Left renal cortex interstitium (tissue), 4 donors: ENCODE measurements at places on chromosomes 16 and 17.

DNA sequence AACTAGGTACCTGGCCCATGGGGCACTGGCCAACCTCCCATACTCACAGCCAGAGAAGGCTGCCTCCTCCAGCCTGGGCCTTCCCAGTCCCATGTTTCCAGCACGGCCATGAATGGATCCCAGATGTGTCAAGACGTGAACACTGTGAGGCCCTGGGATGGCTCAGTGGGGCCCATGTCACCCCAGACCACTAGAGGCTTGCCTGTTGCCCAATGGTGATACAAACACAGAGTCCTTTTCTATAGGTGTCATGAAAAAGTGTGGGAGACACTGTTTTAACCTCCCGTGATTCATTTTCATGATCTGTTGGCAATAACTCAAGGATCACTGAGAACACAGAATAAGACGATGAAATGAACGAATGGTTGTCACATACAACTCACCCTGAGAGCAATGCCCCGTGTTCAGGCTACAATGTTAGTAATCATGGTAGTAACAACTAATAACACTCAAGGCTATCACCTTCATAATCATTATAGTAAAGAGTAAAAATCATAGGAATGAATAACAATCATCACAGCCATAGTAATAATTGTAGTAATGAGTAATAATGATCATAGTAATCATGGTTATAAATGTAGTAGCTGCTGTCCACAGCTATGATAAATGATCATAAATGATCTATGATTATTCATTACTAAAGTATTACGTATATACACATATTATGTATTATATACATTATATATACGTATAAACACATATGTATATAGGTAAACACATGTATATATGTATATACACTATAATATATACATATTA, 64.0 kb downstream of the DYNLRB2 start:
- no peak for DNase-seq

- DNase-seq = no peak
Measured at GRCh38 chr17:77328823-77329740, 188.3 kb downstream of the SEC14L1 start.

DNA sequence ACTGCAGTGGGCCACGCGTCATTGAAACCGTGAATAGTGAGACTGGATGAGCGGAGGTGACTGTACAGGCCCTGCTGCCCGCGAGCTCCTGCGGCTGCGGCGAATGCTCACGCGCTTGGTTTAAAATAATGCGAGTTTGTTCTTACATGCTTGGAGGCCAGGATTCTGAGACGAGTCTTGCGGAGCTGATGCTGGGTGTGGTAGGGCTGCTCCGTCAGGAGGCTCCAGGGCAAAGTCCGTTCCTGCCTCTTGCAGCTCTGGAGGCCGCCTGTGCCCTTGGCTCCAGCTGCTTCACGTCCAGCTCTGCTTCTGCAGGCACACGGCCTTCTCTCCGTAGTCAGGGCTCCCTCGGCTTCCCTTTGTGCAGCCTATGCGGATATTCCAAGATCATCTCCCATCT, 9.5 kb downstream of the ACSF3 start:
- DNase-seq = no peak

- DNase-seq = no peak
Measured at GRCh38 chr17:9038380-9038779, 17.1 kb downstream of the NTN1 start.

- no peak for DNase-seq
Measured at GRCh38 chr17:79563237-79564013, 47.4 kb downstream of the RBFOX3 start.

DNA sequence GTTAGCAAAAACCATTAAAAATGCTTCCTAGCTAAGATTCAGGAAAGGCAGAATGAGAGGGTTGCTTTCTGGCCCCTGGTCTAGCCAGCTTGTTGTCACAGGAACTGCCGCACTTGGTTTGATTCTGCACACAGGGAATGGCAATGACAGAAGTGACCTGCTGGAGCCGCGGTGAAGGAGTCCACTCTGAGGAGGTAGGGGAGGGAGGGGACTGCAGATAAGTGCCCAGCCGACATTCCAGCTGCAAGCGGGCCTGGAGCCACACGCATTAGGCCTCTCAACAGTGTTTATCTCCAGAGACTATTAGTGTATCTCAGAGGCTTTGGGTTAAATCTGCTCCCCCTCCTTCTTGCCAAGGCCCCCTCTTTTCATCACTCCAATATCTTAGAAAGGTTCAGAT, 38.6 kb downstream of the CDRT15 start:
- no peak for DNase-seq

DNA sequence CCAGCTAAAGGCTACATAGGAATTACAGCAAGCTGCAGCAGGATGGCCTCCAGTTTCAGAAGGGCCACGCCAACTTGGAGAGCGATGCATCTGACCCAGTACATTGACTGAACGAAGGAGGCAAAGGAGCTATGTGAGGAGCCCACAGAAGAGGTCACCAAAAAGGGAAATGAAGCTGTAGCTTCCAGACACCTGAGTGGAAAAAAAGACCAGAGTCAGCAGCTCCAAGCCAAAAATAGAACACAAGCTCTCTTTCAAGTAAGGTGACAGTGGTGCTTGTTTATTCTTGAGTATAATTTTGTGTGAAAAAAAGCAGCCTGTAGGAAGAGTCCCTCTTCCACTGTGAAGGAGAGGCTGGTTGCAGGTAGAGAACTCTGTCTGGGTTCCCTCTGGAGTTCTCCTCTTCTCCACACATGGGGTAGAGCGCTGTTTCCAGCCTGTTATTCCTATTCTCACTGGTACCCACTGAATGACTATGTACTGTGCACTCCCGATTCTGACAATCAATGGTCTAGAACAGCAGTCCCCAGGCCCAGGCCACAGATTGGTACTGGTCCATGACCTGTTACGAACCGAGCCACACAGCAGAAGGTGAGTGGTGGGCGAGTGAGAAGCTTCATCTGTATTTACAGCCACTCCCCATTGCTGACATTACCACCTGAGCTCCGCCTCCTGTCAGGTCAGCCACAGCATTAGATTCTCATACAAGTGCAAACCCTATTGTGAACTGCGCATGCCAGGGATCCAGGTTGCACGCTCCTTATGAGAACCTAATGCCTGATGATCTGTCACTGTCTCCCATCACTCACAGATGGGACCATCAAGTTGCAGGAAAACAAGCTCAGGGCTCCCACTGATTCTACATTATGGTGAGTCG, 15.1 kb downstream of the CCL4 start:
- DNase-seq = no peak

DNA sequence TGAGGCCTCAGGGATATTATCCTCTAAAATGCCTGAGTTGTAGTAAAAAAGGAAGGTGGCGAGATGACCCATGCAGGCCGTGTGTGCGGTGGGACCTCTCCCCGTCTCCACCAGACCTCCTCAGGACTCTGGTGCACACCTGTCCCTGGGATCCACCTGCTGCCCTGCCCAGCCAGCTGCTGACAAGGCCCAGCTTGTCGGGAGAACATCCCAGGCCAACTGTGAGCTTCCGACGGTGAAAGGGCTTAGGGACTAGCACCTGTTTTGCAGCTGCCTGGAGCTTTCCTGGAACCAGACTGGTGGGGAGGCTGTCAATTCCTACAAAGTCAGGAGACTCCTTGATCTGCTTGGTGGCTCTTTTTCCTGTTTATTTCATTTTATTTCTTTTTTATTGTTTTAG, 11.6 kb downstream of the IL34 start:
- no peak for DNase-seq

DNA sequence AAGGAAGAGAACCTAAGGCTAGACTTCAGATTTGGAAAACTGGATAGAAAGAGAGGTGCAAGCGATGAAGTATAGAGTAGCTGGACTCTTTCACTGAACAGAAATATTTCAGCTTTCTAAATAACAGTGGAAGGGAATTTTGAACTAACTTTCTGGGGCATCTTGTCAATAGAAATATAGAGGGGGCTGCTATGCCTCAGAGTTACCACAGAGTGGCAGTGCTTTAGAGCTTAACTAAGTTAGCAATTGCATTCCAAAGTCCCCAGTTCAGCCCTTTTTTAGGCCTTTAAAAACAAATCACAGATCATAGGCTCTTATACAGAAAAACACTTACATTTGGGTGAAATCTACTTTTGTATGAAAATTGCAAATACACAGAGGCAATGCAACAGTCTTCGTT, 154.2 kb upstream of the CDH8 start:
- DNase-seq = no peak

- DNase-seq = no peak
Measured at GRCh38 chr17:80124351-80124981, 22.5 kb downstream of the EIF4A3 start.

- no peak for DNase-seq
Measured at GRCh38 chr16:27778926-27779570, 229.1 kb downstream of the KATNIP start.

- no peak for DNase-seq
Measured at GRCh38 chr16:80260906-80261311, 279.9 kb upstream of the DYNLRB2 start.

GRCh38 chr17:65942592-65942991, 249.3 kb downstream of the CEP112 start:
- DNase-seq = no peak

DNA sequence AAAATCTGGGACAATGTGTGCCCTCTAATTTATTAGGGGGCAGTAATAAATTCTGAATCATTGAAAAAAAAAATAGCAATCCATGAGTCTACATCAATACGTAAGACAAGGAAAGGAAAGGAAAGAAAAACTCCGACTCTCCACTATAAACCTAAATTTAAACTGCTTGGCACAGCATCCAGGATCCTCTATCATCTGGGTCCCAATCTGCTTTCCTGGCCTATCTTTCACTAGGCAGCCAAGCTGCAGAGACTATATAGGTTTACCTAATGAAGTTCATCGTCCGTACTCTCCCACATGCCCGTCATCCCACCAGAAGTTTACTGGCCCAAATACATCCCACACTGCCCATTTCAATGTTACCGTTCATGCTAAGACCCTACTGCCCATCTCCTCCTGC, 179.2 kb downstream of the PARN start:
- DNase-seq = no peak

GRCh38 chr17:30957741-30958140, 13.1 kb upstream of the RNF135 start:
- DNase-seq = no peak

- DNase-seq = no peak
Measured at GRCh38 chr17:46984341-46984740, 5.3 kb upstream of the RPRML start.

DNA sequence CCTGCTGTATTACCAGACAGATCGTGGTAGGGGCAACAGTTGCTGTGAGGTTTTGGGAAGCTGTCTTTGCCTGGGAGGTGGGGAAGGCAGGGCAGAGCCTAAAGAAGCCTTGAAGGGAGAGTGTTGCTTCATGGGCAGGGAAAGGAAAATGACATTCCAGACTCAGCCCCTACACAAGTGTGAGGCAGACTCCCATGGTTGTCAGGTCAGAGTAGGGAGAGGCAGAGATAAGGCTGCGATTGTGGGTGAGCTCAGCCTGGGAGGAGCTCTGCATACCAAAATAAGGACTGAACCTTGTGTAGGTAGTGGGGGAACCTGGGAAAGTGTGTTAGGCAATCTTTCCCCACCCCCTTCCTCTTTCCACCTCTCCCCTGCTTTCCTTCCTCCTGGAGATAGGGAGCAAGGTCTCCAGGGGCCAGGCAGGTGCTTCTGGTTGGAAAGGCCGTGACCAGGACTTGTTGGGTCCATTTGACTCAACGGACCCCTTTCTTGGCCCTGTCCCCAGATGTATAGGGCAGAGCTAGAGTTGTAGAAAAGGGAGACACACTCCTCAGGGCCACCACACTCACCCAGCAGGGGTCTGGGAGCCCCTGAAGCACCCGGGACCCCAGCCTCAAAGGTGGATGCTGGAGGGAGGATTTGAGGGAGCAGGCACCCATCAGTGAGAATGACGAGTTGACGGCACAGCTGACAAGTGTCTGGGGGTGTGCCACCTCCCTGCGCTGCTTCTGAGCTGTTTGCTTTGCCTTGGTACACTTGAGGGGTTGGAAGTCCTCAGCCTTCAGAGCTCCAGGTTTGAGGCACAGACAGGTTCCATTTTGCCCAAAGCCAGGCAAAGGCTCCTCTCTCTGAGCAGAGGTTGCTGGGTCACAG, 18.5 kb upstream of the TOB1 start:
- DNase-seq = no peak

- no peak for DNase-seq
Measured at GRCh38 chr17:77345260-77345910, 204.6 kb downstream of the SEC14L1 start.

DNA sequence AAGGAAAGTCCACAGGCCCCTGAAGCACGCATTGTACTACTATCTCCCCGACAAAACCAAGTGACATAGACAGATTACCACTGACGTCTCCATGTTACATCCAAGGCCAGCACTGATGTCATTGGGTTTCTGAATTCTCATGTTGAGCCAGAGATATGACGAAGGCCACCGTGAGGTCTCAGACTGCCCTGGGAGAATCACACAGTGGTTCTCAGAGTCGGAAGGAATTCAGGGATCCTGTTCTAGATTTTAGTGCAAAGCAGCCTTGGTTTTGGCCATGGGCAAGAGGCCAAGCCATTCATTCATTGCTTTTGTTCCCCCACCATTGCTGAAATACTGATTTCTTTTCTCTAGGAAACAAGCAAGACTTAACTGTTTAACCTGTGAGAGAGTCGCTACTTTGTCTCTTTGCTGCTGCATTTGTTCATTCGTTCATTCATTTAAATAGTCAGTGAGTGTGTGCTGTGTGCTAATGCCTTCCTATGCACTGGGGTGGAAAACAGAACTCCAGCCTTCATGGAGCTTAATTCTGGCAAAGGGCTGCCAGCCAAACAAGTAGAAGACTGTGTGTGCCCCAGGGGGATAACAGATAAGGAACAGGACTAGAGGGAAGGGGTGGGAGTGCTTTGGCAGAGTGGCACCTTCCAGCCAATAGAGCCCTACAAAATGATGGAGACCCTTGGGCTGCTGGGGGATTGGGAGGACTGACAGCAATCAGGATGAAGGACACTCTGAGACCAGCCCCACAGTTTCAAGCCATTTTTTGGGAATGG, 222.3 kb downstream of the MSI2 start:
- DNase-seq = no peak

DNA sequence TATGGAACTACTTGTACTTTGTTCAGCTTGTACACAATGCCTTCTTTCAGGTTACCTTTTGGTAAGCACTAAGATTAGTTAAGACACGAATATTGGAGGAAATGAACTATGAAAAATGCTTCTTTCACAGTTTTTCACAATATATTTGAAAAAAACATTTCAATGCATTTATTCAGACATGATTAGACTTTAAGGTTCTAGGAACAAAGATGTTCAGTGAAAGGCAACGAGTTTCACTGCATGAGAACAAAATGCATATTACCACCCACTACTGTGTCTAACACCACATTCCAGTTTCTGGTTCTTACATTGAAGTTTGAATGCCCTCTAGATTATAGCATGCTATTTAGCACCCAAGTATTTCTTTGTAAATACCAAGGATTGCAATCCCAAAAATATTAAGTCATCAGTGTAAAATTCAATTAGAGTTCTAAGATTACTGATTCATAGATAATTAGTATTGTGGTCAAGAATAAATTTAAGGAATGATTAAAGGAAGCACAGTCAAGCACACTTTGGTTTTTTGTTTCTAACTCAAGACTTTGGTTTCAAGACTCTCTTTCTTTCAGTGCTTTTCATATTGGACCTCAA, 261.7 kb downstream of the CEP112 start:
- DNase-seq = no peak
